Astrocyte (in vitro differentiated cells and primary cell): ENCODE measurements at places on chromosomes 2 and 18. TPM values are rescaled to one million over a fixed set of nuclear protein-coding genes. Genes with fewer than 3 reads are reported as not detected.

TDRD15 gene
- not detected in 2 replicates for total RNA-seq

RESP18 gene
- total RNA-seq, result not detected in 2 replicates

NOL4 gene
- total RNA-seq, result 1.9 and 2.1 TPM in 2 replicates

MARCO gene
- not detected in 2 replicates for total RNA-seq

RAD51AP2 gene
- total RNA-seq, result 0.10 TPM in 1 of 2 replicates, not detected in the other

HOXD13 gene
- total RNA-seq, result not detected in 2 replicates

ATG9A gene
- 48.8 and 57.0 TPM in 2 replicates for total RNA-seq

UCN gene
- 1.1 and 1.5 TPM in 2 replicates for total RNA-seq

FN1 gene
- 17,010 and 22,524 TPM in 2 replicates for total RNA-seq

CYP27C1 gene
- 4.4 and 5.7 TPM in 2 replicates for total RNA-seq

KYNU gene
- 0.72 and 1.2 TPM in 2 replicates for total RNA-seq

DYNAP gene
- total RNA-seq, result not detected in 2 replicates

SKOR2 gene
- not detected in 2 replicates for total RNA-seq

NEB gene
- total RNA-seq, result 0.82 and 0.94 TPM in 2 replicates

CAVIN2 gene
- total RNA-seq, result 1.9 and 2.8 TPM in 2 replicates

ALPI gene
- not detected in 2 replicates for total RNA-seq

HSPD1 gene
- total RNA-seq, result 292 and 329 TPM in 2 replicates

LIPT1 gene
- 3.4 and 3.9 TPM in 2 replicates for total RNA-seq

ABCB11 gene
- 0.02 TPM in 1 of 2 replicates, not detected in the other for total RNA-seq

CD302 gene
- 0.34 and 0.41 TPM in 2 replicates for total RNA-seq

R3HDM1 gene
- total RNA-seq, result 39.5 and 44.7 TPM in 2 replicates

NMUR1 gene
- total RNA-seq, result not detected in 2 replicates

ARHGAP28 gene
- 15.5 and 16.6 TPM in 2 replicates for total RNA-seq

DYNC2LI1 gene
- total RNA-seq, result 15.3 and 15.7 TPM in 2 replicates

SYT4 gene
- total RNA-seq, result not detected in 2 replicates

PLGLB1 gene
- total RNA-seq, result 0.59 and 1.8 TPM in 2 replicates

TWIST2 gene
- 2.5 and 3.2 TPM in 2 replicates for total RNA-seq

BIN1 gene
- 50.2 and 51.0 TPM in 2 replicates for total RNA-seq

KIAA2012 gene
- not detected in 2 replicates for total RNA-seq

TMEFF2 gene
- total RNA-seq, result 0.26 and 0.41 TPM in 2 replicates

SAP130 gene
- 21.5 and 24.6 TPM in 2 replicates for total RNA-seq

NFU1 gene
- total RNA-seq, result 42.6 and 46.6 TPM in 2 replicates

AQP12B gene
- not detected in 2 replicates for total RNA-seq

MYCN gene
- total RNA-seq, result 2.1 and 2.6 TPM in 2 replicates

DNAH7 gene
- total RNA-seq, result 0.79 and 1.2 TPM in 2 replicates

GALNT13 gene
- total RNA-seq, result 2.0 and 2.6 TPM in 2 replicates

TRMT61B gene
- total RNA-seq, result 12.1 and 15.3 TPM in 2 replicates

SERPINB5 gene
- total RNA-seq, result 0.38 TPM in 1 of 2 replicates, not detected in the other

LCT gene
- total RNA-seq, result not detected in 2 replicates

MRPL19 gene
- total RNA-seq, result 56.1 and 58.8 TPM in 2 replicates

UGT1A6 gene
- not detected in 2 replicates for total RNA-seq

GPR35 gene
- total RNA-seq, result 0.72 and 0.82 TPM in 2 replicates
